Activated naive CD4-positive, alpha-beta T cell (primary cell): ENCODE measurements at places on chromosomes 2 and 18.

- DNase-seq, result no peak
Measured at GRCh38 chr2:180334514-180334913, 327.4 kb upstream of the CWC22 start.

GRCh38 chr2:132953771-132954170 is 283.8 kb upstream of the LYPD1 start:
- DNase-seq, result no peak

- no peak for DNase-seq
Measured at GRCh38 chr2:109131777-109132176, 2.8 kb downstream of the SH3RF3 start.

DNA sequence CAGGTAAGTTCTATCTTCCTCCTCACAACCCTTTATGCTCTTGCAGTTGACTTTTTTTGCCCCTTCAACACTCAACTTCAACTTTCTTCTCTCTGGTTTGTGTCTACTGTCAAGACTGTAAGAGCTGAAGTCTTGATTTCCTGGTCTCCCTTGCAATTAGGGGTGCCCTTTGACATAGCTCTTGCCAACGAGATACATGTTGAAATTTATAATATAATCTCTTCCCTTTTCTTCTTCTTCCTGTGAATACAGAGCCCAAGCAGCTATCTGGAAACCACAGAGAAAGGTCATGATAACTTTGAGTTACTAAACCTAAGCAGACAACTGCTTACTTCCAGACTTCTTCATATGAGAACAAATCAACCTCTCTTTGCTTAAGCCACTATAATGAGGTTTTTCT is 163.5 kb downstream of the MC4R start:
- DNase-seq, result no peak

DNA sequence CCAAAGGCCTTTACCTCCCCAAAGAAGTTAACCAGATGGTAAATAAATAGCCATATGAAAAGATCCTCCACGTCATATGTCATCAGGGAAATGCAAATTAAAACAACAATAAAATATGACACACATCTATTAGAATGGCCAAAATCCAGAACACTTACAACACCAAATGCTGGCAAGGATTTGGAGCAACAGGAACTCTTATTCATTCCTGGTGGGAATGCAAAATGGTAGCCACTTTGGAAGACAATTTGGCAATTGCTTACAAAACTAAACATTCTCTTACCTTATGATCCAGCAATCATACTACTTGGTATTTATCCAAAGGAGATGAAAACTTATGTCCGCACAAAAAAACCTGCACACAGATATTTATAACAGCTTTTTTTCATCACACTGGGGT is 1.3 kb upstream of the TANK start:
- no peak for DNase-seq

DNA sequence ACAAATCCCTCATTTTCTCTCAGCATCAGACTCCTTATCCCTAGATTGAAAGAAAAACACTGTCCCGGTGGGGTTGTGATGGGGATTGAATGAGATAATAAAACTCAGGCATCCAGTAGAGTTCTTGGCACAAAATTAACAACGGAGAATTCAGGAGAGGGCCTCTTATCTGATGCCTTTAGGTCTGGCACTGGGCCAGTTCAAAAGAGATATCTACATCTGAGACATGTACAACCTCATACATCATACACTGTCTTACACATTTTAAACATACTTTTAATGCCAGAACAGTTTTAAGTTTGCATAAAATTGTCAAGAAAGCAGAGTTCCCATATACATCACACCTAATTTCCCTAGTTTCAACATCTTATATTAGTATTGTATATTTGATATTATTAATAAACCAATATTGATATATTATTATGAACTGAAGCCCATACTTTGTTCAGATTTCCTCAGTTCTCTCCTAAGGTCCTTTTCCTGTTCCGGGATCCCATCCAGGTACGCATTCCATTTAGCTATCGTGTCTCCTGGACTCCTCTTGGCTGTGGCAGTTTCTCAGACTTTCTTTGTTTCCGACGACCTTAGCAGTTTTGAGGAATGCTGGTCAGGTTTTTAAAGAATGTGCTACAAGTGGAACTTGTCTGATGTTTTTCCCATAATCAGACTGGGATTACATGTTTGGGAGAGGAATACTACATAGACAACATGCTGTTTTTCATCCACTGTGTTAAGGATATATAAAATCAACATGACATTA is 27.8 kb downstream of the NXPH2 start:
- no peak for DNase-seq

DNA sequence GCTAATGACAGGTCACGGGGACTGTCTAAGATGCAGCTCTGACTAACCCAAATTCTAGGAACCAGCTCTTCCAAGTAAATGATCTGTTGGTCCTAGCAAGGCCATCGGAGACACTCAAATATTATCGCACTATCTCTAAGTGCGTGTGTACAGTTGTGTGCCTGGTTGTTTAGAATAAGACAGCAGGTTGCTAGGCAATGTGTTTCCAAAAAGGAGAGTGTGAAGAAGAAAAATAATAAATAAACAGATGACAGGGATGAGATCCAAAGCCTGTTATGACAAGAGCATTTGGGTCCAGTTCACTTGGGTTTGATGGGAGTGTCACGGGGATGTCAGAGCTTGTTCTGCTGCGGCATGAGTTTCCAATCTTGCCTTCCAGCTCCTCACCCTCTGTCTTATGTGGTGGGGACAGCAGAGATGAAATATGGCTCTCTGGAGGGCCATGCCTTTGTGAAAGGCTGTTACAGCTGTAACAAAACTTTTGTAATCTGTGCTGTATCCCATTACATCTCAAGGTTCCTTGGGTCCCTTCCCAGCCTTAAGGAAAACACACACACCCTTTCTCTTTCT is 127.5 kb upstream of the TNP1 start:
- no peak for DNase-seq

DNA sequence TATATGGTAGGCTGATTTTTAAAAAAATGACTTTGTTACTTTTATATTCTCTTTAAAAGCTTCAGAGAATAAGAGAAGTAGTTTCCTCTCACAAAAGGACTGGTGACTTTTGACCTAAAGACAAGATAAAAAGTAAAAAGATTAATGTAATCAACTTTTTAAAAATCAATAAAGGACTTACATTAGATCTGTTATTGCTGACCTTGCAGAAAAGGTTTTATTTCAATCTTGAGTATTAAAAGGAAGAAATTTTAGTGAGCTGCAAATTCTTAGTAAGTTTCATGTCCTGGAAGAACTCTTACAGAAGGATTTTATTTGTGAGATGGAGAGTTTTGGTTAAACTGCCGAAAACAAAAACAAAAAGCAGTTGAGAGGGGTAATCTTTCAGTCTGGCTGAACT is 2.2 kb upstream of the GAREM1 start:
- DNase-seq, result no peak

GRCh38 chr2:85861180-85861579 is 27.6 kb downstream of the ST3GAL5 start:
- no peak for DNase-seq

- DNase-seq, result no peak
Measured at GRCh38 chr18:45984546-45985235, 17.6 kb upstream of the EPG5 start.

GRCh38 chr2:77018219-77018618 is 504.0 kb downstream of the LRRTM4 start:
- DNase-seq, result no peak

- no peak for DNase-seq
Measured at GRCh38 chr2:197205585-197206215, 104.9 kb downstream of the ANKRD44 start.

DNA sequence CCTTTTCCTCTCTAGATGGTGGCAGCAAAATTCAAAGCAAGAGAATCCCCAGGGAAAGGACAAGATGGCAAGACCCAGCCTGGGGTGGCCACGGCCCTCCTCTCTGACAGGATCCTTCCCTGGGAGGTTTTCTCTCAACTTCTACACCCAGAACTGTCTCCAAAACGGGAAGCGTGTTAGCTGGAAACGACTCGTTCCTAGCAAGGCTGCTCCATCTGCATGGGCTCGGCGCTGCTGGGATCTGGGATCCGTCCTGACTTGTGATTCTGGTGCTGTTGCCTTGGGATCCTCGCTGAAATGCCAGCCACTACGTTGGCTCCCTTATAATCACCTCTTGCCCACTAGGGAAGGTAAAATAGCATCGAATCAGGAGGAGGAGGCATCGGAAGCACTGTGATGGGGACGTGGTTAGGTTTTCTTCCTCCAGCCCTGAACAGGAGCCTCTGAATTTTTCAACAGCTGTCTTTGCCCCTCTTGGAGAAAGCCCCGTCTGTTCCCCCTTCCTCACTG is 514.8 kb upstream of the MYT1L start:
- no peak for DNase-seq

DNA sequence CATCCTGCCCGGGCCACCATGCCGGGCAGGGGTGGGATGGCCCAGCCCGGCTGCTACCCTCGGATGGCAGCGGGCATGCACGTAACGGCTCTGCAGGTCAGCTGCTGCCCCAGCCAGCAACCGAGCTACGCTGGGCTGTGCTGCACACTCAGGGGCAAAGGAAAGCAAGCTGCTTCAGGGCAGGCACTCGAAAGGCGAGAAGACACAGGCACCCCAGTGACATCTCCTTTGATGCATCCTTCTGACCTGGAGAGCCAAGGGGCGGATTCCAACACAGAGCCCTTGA is 8.8 kb downstream of the HDAC4 start:
- DNase-seq, result no peak

DNA sequence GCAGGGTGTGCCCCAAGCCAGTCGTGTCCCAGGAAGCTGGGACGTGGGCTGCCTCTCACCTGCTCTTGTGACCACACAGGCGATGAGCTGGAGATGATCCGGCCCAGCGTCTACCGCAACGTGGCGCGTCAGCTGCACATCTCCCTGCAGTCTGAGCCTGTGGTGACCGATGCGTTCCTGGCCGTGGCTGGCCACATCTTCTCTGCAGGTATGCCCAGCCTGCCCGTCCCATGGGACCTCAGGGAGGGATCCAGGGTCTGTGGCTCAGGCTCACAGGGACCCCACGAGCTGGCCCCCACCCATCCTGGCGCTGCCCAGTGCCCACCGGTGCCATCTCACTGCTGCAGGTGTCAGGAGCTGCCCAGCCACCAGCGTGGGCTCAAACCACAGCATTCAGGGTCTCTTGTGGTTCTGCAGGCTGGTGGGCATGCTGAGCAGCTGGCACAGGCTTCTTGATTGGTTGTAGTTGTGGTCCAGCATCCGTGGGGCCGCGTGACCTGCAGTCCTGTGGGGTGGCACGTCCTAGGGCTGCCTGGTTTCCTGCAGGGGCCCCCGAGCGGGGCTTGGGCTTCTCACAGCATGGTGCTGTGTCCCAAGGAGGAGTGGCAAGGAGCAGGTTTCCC is 3.8 kb downstream of the BOK start:
- DNase-seq, result no peak

GRCh38 chr18:42196651-42197050 is 241.6 kb downstream of the PIK3C3 start:
- DNase-seq, result no peak

- DNase-seq, result no peak
Measured at GRCh38 chr18:46009125-46009840, 42.2 kb upstream of the EPG5 start.

DNA sequence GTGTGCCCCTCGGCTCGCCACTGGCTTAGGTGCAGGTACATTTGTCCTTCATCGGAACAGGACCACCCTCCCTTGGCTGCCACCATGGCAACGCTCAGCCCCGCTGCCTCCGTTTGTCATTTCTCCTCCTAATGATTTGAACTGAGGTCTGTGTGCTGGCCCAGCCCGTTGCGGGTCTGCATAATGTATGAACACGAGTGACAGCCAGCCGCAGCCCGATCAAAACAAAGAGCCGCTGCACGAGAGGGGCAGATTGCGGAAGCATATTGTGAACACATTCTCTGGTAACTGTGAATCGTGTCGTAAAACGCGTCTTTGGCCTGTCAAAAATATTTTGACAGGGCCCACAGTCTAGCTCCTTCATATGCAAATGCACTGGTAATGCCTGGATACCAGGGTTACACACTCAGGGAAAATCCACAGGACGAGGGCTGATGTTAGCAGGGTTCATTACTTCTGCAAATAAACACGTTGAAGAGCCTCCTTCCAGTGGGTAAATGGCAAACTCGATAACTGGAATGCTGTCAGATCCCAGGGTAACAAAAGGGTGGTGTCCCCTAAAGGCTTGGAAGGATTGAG is 137.0 kb downstream of the AGAP1 start:
- no peak for DNase-seq

GRCh38 chr18:66566616-66567015 is 37.3 kb downstream of the CDH19 start:
- no peak for DNase-seq

- DNase-seq, result no peak
Measured at GRCh38 chr2:69221960-69222751, 164.9 kb downstream of the GFPT1 start.

- no peak for DNase-seq
Measured at GRCh38 chr2:235394278-235394828, 99.5 kb upstream of the AGAP1 start.

DNA sequence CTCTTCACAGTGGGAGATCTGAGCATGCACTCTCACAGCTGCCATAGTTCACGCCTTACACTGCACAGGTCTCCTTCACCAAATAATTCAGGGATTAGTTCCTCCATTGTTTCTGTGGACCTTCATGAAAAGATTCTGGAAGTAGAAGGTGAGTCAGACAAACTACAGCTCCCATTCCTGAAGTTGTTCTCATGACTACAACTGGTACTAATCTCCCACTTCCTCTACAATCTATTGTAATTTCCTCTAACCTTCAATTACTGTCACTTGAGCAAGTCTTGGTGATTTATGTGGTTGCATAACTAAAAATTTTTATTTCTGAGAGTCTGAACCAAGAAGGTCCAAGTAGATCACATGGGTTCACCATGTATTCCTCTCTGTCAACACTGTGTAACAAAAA is 128.7 kb downstream of the XIRP2 start:
- no peak for DNase-seq

GRCh38 chr18:48847807-48848486 is 102.8 kb downstream of the SMAD7 start:
- no peak for DNase-seq

GRCh38 chr2:88659538-88659915 is 31.9 kb upstream of the RPIA start:
- no peak for DNase-seq

DNA sequence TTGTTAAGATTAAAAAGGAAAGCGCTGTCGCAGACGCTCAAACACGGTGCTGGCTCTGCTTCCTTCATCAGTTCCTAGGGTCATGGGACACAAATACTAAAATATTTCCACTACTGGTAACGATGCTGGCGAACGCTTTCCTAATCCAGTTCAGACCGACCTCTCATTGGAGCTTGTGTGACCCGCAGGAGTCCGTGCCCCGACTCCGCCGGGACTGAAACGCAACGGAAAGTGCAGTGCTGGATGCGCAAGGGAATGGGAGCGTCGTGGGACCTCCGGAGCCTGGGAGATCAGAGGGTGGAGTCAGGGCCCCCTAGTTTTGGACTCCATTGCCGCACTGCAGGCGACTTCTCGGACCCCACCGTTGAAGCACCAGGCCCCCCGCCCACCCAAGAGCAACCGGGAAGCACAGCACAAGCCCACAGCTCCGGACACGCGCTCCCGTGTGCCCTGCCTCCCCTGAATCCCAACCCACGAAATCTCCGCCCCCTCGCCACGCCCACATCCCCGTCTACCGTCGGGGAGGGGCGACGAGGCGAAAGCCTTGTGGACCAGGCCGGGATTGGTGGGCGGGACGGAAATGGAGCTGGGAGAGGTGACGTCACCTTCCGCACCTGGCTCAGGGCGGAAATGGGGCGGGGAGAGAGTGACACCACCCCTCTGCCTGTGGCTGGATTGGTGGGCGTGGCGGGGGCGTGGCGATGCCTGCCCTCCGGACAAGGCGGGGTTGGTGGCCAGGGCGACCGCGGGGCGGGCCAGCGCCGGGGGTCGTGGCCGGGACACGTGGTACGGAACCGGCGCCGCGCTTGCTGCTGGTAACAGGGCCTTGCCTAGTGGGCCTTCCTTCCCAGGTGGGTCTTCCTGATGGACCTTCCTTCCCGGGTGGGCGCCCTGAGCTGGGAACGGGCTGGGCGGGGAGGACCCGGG is at the start of gene CNDP2:
TSS of gene CNDP2 (plus strand) at position 783 of the 927 bp plus-strand sequence. CDS start 3,611 bp downstream, outside the sequence.
- peak; percentile 92 for DNase-seq
